Activated CD8-positive, alpha-beta T cell treated with anti-CD3 and anti-CD28 coated beads, Interleukin-2, amount 10 ng/mL, durations not matched to agents 7 days and 5 days (primary cell): ENCODE measurements at places on chromosomes 3 and 15. TPM values are rescaled to one million over a fixed set of nuclear protein-coding genes. Genes with fewer than 3 reads are reported as not detected.

ECE2 gene
- total RNA-seq: not detected

DNA sequence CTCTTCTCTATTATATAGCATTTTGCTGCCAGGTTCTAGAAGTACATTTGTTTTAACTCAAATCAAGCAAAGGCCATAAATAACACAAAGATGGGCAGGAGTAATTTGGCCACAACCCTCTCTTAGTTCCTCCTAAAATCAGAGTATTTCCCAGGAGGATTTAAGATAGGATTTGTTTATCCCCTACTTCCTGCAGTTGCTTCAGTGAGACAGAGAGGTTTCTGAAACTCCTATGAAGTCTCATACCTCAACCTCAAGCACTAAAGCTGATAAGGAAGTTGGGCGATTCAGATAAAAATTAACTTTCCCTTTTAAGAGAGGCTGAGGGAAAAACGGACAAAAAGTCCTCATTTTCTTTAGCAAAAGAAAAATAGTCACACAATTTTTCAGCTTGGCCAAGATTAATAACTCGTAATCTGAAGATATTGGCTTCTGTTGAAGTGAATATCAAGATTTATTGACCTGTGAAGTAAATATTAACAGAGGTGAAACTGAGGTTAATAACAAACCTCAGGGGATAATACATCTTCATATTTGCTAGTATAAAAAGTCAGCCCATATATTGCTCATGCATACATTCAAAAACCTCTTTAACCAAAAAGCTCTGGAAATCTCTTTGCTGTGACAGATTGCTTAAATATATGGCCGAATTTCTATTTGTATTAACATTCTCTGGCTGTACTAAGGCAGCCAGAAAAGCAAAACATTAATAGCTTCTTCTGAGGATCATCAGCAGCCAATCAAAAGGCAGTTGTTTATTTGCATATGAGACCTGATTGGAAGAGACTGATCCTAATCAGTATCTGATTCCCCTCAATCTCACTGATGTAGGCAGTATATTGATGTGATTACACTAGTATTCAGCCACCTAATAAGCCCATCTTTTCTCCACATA is 90.6 kb upstream of the GADL1 start:
- no peaks in the 10 kb centered on the region for H3K4me1 ChIP-seq
- H3K27me3 ChIP-seq: peaks cover 12% of the 10 kb centered on the region
- H3K4me3 ChIP-seq: no peak overlapping the region

DNA sequence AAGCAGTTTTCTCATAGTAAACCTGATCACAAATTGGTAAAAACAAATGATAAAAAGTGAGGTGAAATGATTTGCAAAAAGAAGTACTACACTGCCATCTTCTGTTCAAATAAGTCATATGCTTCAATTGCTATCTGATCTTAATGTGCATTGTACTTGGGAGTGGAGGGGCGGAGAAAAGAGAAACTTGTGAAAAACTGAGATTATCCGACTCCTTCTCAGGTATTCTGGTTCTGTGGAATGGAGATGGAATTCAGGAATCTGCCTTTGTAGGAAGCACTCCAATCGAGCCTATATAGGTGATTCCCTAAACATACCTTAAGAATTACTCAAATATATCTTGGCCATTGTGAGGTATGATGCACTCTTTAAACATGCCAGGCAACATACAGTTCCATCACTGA is 180.6 kb downstream of the CHL1 start:
- no peak overlapping the region for H3K27ac ChIP-seq
- no peaks in the 10 kb centered on the region for H3K36me3 ChIP-seq
- no peak overlapping the region for H3K4me3 ChIP-seq
- no peaks in the 10 kb centered on the region for H3K27me3 ChIP-seq
- no peak for DNase-seq

DNA sequence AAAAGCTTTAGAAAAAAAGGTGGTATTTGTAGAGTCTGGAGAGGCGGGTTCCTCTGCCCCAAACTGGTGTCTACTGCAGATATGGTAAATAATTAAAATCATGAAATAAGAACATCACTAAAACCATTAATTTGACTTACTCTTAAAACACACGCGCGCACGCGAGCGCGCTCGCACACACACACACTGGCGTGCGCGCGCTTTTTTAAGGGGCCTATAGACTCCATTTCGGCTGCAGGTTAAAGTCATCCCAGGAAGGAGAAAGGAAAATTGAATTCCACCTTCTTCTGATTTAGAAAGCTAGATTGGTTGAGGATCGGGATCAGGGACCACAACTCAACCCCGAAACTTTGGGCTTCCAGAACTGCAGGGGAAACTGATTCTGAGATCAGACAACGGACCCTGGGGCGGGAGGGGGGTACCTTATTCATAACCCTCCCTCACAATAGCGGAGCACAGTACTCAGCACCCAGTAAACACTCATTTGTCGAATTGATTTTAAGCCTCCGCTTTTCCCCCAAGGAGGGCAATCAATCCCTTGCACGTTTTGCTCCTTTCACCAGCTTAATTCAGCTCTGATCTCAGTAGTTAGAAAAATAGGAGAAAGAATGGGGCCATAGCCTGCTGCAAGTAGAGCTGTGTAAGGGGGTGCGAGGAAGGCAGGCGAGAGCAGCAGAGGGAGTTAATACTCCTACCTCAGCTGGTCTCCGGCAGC is 509 bp upstream of the LRRC3B start:
- no peak overlapping the region for H3K4me3 ChIP-seq
- no peak overlapping the region for H3K27ac ChIP-seq
- H3K36me3 ChIP-seq: no peaks in the 10 kb centered on the region

ZDHHC3 gene
- total RNA-seq: 71.3 TPM

DUOX2 gene
- total RNA-seq: not detected

- H3K36me3 ChIP-seq: peaks cover 69% of the 10 kb centered on the region
- H3K4me3 ChIP-seq: peak overlapping the region; percentile 72
- peak; percentile 83 for DNase-seq
- peak overlapping the region; percentile 99 for H3K27ac ChIP-seq
- no peaks in the 10 kb centered on the region for H3K27me3 ChIP-seq
- peaks cover 96% of the 10 kb centered on the region for H3K4me1 ChIP-seq
Measured at GRCh38 chr15:77012868-77013267, 17.9 kb downstream of the PSTPIP1 start.
